Cardiac muscle cell (in vitro differentiated cells and primary cell): ENCODE measurements at places on chromosomes 4 and X.

- DNase-seq, result no peak
Observed at GRCh38 chr4:107017443-107018343, 18.4 kb downstream of the DKK2 start.

DNA sequence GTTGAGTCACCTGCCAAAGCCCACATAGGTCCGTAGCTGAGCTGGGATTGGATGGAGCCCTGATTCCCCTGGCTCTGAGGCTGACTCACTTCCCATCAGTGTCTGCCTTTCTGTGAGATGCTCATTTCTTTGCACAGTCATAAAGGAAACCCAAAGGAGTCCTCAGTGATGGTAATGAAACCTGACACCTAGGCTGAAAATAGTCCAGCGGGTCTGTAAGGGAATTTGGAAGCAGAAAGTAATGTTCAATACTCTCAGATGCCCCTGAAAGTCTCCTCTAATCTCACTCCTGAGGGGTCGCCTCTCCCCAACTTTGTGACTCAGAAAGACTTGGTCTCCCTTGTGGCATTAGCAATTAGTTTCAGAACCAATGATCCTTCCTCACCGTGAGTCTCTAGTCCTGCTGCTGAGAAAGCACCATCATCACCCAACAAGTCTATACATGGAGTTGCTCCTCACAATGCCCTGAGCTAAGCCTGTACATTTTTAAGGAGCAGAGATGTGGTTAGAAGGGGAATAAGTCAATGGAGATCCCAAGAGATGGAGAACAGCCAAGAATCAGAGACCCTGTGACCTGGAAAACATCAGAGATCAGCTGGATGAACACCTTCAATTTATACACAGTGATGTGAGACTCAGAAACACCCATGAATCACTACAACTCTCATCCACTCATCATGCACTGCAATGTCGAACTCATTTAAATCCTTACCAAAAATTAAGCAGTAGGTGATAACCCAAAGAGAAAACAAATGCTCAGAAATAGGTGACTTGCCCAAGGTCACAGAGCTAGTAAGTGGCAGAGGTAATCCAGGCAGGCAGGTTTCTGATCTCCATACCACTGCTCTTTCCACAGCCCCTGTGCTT lies 219.0 kb upstream of the CPEB2 start:
- peak; percentile 1 for DNase-seq

DNA sequence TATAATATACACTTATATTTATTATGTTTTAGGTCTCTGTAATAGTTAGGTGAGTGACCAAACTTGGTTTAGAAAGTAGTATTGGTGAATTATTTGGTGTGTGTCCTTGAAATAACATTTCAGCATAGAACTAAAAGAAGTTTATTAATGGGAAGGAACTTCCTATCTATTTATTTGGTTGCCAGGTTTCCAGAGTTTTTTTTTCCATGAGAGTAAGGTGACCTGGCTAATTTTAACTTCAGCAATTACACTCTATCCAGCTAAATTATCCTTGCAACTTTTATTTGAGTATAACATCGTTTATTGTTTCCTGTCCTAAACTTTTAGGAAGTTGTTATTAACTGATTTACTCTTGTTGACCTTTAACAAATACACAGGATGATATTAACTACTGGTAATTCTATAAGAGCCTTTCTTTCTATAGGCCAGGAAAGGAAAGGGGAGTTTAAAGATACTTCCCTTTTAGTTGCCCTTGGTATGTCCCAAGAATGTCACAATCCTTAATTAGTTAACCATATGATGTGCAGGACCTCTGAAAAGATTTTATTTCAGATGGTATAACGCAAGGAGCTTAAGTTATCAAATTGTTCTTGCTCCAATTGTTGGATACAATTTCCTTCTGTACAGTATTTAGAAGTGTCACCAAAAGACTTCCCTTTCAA lies 18.9 kb downstream of the PRDM8 start:
- no peak for DNase-seq

DNA sequence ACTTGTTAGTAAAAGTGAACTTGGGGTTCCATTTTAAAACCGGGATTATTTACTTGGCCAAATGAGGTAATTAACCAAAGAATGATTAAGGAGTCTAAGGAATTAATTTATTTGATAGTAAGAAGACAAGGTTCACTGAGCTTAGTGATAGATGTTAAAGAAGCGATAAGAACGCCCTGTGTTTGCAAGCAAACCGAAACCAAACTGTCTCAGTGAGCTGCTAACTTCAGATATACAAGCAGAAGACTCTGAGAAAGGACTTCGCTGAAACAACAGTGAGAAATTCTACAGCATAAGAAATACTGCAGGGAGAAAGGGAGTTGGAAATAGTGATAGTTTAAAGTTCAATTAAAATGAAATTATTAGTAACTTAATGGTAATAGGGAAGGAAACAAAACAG lies 37.6 kb upstream of the SHISA3 start:
- DNase-seq, result no peak

- no peak for DNase-seq
Observed at GRCh38 chr4:156961196-156962057, 10.2 kb downstream of the PDGFC start.

GRCh38 chrX:45619290-45619689 lies 418.6 kb upstream of the DIPK2B start:
- peak; percentile 7 for DNase-seq

DNA sequence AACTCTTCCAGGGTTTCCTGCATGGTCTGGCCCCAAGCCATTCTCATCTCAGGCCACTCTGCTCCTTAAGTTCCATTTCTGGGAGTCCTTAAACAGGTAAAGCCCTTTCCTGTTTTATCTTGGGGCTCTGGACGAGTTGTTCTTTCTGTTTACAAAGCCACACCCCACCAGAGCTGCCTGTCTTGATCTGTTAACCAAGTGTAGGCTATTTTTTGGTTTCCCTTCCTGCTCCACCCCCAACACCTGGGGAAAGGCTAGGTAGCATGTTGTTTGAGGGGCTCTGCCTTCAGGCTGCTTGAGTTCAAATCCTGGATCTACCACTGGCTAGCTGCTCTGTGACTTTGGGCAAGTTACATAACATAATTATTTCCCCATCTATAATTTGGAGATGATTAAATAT lies 40.0 kb downstream of the ERVMER34-1 start:
- no peak for DNase-seq

DNA sequence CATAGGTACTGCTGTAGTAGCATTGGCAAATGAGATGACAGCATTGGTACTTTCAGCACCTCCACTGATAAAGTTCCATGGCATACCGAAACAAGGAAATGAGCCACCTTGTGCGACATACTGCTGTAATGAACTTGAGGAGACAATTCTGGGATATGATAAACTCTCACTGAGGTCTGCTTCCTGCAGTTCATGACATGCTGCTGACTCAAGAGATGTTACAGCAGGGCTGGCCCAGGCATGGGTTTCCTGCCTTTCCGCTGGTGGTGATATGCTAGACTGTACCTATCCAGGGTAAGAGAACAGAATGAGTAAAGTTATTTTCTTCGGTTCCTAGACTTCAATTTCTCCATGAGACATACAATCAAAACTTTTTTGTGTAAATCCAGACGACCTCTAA lies 17.1 kb downstream of the BEND2 start:
- no peak for DNase-seq

DNA sequence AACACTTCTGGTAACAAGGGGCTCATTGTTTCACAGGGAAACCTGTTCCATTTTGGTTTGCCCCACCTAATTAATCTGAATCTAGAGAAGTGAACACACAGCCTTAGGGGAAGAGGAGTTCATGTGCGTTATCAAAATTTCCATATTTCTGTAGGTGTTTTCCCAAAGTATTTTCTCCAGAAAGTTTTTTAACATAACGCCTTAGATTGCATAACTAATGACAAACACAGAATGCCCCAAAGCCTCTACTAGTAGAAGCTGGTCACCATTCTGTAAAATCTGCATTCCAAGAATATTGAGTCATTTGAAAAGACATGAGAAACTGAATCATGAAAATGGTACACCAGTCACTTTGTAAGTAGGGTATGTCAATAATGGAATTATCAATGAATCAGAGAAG lies 41.1 kb downstream of the IL13RA2 start:
- no peak for DNase-seq

- DNase-seq, result no peak
Observed at GRCh38 chr4:159401226-159401712, 298.4 kb downstream of the RAPGEF2 start.

DNA sequence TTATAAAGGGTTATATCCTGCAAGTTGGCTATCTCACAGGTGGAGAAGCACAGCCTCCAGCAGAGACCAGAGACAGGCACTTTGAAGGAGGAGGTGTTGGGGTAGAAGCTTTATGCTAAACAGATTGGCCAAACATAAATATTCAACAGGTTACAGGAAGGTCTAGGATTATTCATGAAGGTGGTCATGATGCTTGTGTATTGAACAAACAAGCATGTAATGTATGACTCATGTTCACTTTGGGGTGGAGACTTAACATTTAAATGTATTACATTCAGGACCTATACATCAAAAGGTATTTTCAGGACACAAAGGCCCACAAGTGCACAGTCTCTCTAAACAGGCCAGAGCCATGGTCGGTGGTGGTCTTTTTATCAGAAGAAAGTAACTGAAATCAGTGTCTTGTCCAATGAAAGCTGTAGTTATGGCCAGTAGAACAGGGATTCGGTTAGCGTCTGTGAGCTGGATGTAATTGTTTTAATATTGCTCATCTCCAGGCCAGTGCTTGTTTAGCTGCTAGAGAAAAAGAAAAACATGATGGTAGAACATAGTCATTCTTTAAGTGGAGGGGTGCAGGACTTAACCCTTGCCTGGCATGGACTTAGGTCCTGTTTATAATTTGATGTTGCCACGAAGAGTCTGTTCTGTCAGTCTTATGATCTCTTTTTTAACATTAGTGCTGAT lies 555.2 kb upstream of the PCDH10 start:
- DNase-seq, result no peak

GRCh38 chr4:173917255-173917960 lies 366.1 kb downstream of the FBXO8 start:
- no peak for DNase-seq

DNA sequence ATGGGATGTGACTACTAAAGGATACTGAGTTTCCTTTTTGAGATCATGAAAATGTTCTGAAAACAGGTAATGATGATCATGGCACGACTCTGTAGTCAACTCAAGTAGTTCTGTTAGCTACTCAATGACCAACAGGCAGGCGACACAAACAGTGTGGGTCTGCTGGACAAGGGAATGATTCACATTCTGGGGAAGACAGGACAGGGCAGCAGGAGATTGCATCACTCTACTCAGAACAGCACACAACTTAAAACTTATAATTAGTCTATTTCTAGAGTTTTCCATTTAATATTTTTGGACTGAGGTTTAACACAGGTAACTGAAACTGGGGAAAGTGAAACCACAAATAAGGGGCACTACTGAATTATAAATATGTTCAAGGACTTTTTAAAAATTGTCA lies 365.2 kb downstream of the PRDM5 start:
- no peak for DNase-seq

- peak; percentile 93 for DNase-seq
Observed at GRCh38 chrX:130878350-130879341, 24.4 kb downstream of the ENOX2 start.

DNA sequence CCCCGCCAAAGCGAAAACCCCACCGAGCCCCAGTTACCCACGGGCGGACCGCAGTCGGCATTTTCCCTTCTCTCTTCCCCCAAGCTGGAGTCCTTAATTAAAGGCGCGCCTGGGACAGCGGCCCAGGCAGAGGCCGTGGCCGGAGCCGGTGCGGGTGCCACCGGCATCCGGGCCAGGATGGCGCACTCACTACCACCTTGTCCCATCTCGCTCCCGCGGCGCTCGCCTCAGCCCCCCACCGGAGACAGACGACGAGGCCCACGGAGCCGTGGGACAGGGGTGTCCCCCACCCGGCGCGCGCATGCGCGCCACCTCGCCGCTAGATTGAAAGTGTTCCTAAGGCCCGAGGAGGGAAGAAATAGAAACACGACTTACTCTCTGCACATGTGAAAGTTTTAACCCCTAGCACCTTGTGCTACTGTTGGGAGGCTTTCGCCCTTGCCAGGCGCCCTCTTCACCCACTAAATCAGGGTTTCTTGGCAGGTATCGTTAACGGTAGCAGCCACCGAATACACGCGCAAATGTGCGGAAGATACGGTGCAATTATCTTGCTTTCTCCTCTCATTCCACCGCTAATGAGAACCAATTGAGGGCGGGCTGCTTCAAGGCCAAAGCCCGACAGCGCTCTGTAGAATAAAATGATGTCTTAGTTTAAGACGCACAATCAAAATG lies 64.3 kb upstream of the CCDC160 start:
- DNase-seq, result peak; percentile 8

DNA sequence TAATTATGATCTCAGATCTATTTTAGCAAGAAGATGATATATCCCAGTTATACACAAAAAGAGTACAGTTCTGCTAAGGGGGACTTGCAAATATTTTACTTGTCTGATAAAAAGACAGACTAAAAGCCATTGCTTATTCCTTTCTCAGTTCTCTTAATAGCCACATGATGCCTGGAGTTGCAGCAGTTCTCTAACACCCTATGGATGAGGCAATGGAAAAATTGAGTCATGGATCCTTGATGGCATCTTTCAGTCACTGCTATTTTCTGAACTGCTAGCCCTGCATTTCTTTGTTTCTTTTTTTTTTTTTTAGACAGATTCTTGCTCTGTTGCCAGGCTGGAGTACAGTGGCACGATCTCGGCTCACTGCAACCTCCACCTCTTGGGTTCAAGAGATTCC lies 1956.7 kb downstream of the C4orf33 start:
- DNase-seq, result no peak

- DNase-seq, result peak; percentile 0
Observed at GRCh38 chr4:68011684-68012083, 48.4 kb upstream of the TMPRSS11A start.

DNA sequence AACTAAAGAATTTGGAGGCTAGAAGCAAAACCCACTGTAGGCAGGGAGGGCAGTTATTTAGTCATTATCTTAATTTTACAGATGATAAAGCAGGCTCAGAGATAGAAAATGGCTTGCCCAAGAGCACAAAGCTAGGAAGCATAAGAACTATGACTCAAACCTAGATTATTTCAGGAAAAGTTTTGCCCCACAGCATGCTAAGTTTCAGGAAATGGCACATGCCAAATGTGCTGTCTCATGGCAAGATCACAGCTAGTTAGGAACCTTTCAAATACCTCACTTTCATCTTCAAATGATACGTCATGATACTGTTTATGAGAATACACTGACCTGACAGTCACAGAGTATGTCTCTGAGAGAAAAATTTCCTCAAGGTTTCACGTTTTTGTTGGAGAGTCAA lies 78.5 kb upstream of the SPANXC start:
- DNase-seq, result no peak

DNA sequence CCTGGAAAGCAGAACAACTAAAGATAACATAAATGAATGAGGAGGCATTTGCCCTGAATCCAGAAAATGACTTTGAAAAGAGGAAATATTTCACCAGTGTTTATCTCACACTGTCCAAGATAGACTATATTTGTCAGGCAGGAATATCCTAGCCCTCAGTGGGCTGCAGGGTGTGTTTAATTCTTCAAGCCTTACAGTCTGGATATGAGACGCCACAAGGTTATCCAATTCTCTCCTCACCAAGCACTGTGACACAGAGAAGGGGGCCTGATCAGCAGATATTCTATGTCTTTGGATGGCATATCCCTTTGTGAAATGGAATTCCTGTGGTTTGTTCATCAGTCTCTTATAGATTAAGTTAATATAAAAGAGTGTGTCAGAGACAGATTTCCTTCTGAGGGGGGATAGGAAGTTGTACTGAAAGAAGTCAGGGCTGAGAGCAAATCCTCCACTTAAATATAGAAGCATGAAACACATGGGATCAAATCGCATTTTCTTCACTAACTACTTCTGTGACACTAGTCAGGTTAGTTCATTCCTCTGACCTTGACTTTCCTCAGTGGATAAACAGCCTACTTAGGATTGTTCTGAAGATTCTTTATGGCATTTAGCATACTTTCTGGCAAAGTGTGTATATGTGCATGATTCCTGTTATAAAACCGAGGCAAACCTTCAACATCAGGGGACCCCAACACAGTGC lies 6.8 kb upstream of the G3BP2 start:
- no peak for DNase-seq

GRCh38 chr4:170887396-170887795 lies 797.6 kb upstream of the AADAT start:
- DNase-seq, result no peak
